ENCODE measurements at places on chromosomes 11 and 22. TPM values are rescaled to one million over a fixed set of nuclear protein-coding genes. Genes with fewer than 3 reads are reported as not detected.
A peak's percentile ranks its signal among the peaks of the same experiment; 100 is the strongest.

The APOA1 gene
- 0.50 TPM for total RNA-seq

The HBD gene
- total RNA-seq = not detected

The POU2AF3 gene
- total RNA-seq = not detected

The OR2AG1 gene
- not detected for total RNA-seq

The BBOX1 gene
- total RNA-seq = not detected

- no peak overlapping the region for H3K4me3 ChIP-seq
- peaks cover 16% of the 10 kb centered on the region for H3K4me1 ChIP-seq
- no peaks in the 10 kb centered on the region for H3K27me3 ChIP-seq
- H3K27ac ChIP-seq = no peak overlapping the region
- DNase-seq = peak; percentile 81
These were observed 43.2 kb downstream of the PANX1 start for GRCh38 chr11:94171693-94172440.

DNA sequence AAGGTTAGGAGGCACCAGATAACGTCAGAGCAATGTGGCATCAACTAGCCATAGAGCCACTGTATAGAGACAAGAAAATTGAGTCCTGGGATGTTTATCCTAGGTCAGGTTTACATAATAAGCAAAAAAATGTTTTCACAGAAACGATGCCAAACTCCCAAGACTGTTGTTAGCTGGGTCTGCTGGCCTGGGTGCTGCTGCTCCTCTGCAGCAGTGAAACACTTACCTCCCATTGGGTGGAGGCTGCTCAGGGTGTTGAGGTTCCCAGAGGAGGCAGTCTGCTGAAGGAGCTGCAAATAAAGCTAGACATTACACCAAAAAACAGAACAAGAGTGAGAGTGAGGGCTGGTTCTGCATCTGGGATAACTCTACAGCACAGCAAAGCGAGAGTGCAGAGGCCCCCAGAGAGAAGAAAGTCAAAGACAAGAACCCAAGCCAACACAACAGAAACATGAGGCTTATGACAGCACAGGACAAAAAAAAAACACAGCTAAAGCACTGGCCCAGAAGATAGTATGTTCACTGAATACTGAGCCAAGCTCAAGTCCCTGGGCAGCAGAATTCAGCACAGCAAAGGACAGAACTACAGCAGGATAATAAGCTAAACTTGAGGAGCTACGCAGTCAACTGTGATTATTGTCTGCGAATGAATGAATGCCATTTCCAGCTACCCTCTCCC is 29.9 kb upstream of the RAPSN start:
- no peaks in the 10 kb centered on the region for H3K27me3 ChIP-seq
- DNase-seq = no peak

GRCh38 chr22:32897400-32897799 is 95.9 kb downstream of the TIMP3 start:
- no peaks in the 10 kb centered on the region for H3K4me1 ChIP-seq
- no peaks in the 10 kb centered on the region for H3K27me3 ChIP-seq
- H3K27ac ChIP-seq = no peak overlapping the region
- H3K4me3 ChIP-seq = no peak overlapping the region

DNA sequence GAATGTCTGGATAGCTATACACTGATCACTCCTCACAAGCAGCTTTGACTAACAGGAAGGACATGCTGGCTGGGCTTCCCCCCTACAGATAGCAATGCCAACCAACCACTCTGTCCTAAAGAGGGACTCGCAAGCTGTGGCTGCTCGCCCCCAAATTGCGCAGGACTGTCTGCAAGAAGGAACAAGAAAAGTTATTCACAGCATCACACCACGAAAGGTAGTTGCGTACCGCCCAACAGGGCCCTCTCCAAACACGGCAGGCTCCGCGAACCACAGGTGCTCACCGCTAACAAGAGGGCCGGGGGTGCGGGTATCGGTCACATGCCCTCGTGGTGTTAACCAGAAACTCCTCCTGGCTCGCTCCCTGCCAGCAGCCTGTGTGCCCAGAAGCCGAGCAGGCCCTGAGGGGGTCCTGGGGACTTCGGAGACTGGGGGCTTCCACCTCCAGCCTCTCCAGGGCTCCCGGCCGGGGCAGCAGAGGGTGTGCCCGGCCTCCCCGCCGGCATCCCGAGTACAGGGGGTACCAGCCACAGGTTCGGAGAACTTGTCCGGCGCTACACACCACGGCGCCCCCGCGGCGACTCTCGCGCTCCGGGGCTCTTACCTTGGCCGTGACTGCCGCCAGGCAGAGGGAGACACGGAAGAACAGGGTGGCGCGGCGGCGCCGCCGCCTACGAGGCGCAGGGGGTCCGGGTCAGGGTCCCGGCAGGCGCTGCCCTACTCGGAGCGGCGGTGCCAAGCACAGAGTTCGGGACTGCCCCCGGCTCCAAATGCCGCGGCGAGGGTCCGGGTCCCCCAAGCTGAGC is 682 bp downstream of the LARGE1 start:
- H3K4me3 ChIP-seq = peak overlapping the region; percentile 95
- peaks cover 54% of the 10 kb centered on the region for H3K4me1 ChIP-seq
- DNase-seq = peak; percentile 92
- peak overlapping the region; percentile 80 for H3K27ac ChIP-seq

- H3K4me3 ChIP-seq = no peak overlapping the region
- no peak for DNase-seq
- H3K27me3 ChIP-seq = no peaks in the 10 kb centered on the region
- H3K36me3 ChIP-seq = no peaks in the 10 kb centered on the region
These were observed 749.2 kb downstream of the NTM start for GRCh38 chr11:132119573-132119972.

- H3K36me3 ChIP-seq = no peaks in the 10 kb centered on the region
- H3K4me3 ChIP-seq = peak overlapping the region; percentile 86
- H3K27ac ChIP-seq = peak overlapping the region; percentile 95
These were observed 1.1 kb upstream of the VPS37C start for GRCh38 chr11:61162092-61162941.

GRCh38 chr22:46047226-46047625 is 70.3 kb upstream of the WNT7B start:
- H3K4me3 ChIP-seq = peak overlapping the region; percentile 72
- no peaks in the 10 kb centered on the region for H3K36me3 ChIP-seq
- no peak for DNase-seq
- H3K27ac ChIP-seq = peak overlapping the region; percentile 100
- peaks cover 74% of the 10 kb centered on the region for H3K4me1 ChIP-seq
- no peaks in the 10 kb centered on the region for H3K27me3 ChIP-seq

DNA sequence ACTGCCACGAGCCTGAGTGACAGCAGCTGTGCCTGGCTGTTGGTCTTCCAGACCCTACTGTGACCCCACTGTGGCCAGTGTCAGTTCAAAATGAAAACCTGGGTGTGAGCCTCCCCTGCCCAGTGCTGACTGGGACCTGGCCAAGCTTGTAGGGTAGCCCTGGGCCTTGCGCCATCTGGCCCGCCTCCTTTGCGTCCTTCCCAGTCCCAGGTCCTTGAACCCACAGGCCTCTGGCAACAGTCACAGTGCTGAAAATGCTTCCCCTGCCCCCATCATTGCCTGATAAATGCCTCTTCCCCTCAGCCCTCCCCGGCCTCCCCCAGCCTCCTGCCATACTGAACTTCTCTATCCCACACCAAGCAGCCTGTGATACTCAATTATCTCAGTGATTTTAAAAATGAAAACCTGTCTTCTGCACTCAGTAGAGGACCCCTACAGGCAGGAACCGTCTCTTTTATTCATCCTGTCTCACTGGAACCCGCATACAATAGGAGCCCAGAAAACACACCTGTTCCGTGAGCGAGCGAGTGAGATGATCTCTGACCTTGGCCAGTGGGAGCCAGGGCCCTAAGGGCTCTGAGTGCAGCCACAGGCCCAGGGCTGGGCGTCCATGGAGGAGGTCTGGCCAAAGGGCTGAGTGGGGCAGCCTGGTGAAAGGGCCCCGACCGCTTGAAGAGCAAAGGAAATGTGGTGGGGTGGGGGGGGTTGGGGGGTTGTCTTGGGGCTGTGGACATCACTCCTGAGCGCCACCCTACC is 49.7 kb upstream of the TTLL12 start:
- H3K27me3 ChIP-seq = no peaks in the 10 kb centered on the region
- no peak for DNase-seq

DNA sequence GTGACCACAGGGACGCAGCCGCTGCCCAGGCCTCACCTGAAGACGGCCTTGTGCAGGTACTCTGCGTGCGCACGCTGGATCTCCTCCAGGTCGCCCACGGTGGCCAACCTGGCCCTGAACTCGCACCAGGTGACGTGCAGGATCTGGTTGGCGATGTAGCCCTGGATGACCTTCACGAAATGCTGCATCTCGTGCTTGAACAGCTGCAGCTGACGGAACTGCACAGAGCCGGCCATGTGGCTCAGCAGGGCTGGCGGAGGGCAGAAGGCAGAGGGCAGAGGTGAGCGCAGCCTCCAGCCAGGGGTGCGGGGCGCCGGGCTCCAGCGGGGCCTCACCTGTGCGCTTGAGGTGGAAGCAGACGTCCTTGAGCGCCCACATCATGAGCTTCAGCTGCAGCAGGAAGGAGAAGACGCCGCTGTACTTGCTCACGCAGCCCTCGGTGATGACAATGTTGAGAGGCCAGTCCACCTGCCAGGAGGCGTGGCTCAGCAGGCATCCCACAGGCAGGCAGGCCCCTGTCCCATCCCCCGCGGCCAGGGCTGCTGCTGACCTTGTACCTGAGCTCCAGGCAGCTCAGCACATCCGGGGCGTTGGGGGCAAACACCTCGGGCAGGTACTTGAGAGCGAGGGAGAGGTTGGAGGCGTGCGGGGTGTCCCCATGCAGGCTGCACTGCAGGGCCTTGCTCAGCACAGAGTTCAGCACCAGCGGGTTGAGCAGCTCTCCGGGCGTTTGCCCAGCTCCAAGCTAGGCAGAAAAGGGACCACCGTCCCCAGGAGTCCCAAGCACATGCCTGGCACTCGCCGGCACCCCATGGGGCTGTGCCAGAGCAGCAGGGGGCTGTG is 17.6 kb downstream of the SELENOO start:
- no peaks in the 10 kb centered on the region for H3K27me3 ChIP-seq
- no peak overlapping the region for H3K27ac ChIP-seq
- no peak overlapping the region for H3K4me3 ChIP-seq
- DNase-seq = no peak
- peaks cover 15% of the 10 kb centered on the region for H3K4me1 ChIP-seq

DNA sequence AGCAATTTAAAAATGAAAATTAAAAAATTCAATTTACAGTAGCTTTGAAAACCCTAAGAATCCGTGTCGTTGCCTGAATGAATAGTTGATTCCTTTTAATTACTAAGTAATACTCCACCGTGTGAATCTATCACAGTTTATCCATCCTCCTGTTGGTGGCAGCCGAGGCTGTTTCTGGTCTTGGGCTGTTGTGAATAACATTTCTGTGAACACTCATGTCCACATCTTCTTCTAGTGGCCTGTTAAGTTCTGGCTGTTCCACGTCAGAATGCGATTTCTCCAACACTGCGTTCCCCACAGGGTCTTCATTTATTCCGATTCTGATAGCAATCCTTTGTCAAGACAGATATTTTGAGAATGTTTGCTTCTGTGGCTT is 223.0 kb downstream of the TBC1D22A start:
- no peak for DNase-seq
- H3K27me3 ChIP-seq = no peaks in the 10 kb centered on the region
- H3K4me3 ChIP-seq = no peak overlapping the region

GRCh38 chr11:8086001-8086479 is 5.0 kb downstream of the TUB start:
- no peak overlapping the region for H3K4me3 ChIP-seq
- peaks cover 58% of the 10 kb centered on the region for H3K4me1 ChIP-seq
- H3K27me3 ChIP-seq = no peaks in the 10 kb centered on the region
- peak overlapping the region; percentile 48 for H3K27ac ChIP-seq
- DNase-seq = no peak

DNA sequence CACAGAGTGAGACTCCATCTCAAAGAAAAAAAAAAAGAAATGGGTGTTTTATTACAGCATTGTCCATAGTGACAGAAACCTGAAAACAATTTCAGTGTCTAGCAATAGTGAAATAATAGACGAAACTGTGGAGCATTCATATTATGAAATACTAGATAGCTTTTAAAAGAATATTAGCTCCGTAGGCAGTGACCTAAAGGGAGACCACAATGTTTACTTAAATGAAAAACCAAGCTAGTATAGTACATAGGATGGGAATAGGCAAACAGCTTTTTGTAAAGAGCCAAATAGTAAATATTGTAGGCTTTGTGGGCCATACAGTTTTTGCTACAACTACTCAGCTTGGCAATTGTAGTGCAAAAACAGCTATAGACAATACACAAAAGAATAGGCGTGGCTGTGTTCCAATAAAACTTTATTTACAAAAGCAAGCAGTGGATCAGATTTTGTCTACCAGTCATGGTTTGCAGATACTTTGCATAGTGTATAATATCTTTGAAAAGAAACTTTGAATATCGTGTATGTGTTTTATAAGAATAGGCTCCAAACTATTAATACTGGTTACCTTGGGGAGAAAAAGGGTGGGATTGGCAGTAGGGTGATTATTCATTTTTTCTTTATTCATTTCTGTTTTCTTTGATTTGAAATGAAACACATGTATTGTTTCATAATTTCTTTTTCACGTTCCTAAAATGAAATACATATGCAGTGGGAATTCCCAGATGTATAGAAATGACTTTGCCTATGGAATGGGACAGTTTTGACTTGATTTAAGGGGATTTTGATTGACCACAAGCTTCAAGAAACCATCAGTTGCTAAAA is 50.7 kb downstream of the PRR5L start:
- no peaks in the 10 kb centered on the region for H3K36me3 ChIP-seq
- H3K27ac ChIP-seq = no peak overlapping the region
- DNase-seq = no peak
- H3K4me1 ChIP-seq = no peaks in the 10 kb centered on the region
- H3K27me3 ChIP-seq = no peaks in the 10 kb centered on the region
- H3K4me3 ChIP-seq = no peak overlapping the region

DNA sequence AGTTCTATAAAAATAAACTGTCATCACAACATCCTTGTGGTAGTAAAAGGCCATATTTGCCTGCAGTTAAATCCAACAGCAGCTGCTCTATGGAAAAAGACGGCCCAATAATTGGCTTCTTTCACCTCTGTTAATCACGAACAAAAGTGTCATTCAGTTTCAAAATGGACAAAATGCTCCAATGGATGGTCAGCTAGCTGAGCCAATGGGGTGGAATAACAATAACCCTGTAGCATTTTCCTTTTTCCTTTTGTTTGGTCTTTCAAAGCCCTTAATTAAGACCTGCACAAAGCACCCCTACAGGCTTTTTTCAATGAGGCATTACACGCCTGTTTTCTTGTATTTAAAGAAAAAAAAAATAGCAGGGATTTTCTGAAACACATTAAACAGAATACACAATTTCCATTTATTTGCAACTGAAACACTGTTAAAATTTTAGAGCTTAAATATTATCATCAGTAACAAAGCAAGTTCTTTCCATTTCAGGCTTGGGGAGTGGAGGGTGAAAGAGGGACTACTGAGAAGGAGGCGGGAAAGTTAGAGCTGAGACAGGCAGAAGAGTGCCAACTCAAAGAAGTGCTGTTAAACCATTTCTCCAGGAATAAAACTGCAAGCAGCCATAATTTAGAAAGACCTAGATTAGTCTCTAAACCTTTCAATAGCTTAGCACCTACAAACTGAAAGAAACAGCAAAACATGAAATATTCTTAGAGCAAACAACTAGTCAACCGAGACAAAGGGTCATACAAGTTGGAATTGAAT is 28.7 kb downstream of the LGR4 start:
- H3K4me3 ChIP-seq = no peak overlapping the region
- DNase-seq = no peak
- no peak overlapping the region for H3K27ac ChIP-seq

GRCh38 chr11:116928102-116928777 is 90.8 kb upstream of the APOA1 start:
- peaks cover 28% of the 10 kb centered on the region for H3K36me3 ChIP-seq
- no peak for DNase-seq
- no peak overlapping the region for H3K27ac ChIP-seq
- H3K4me1 ChIP-seq = peaks cover 48% of the 10 kb centered on the region
- H3K4me3 ChIP-seq = no peak overlapping the region

- no peak for DNase-seq
- no peaks in the 10 kb centered on the region for H3K27me3 ChIP-seq
- no peak overlapping the region for H3K4me3 ChIP-seq
These were observed 107.3 kb downstream of the RPL27A start for GRCh38 chr11:8789864-8790263.
